ENCODE measurements at places on chromosomes 5 and 9.

GRCh38 chr9:133604214-133604613 lies 5.0 kb downstream of the FAM163B start:
- DNase-seq: no peak

DNA sequence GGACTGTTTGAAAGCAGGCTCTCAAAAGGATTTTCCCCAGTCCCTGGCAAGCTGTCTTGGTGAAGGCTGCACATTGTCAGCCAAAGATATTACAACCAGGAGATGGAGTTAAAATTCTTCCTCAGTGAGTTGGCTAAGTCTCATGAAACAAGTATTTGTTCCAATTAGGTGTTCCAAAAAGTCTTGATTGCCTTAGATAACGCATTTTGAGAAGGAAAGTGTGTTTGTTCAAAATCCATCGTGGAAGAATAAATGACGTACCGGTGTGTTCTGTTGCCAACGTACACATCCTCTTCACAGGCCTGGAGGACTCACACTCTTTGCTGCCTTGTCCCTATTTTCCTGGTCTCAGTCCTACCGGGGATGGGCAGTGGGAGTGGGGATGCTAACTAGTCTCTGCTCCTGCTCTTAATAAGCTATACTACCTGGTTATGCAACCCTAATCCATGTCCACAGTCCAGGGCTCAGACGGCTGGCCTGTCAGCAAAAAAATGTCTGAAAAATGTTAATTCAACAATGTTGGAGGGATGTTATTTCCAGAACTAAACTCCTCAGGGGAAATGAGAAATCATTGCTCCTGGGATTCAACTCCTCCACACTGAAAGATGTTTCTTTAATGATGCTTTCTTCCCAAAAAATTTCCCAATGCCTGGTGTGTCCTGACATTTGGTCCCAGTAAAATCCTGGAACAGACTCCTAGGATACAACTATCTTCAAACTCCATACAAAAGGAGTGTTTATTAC lies 175.3 kb upstream of the KLF9 start:
- DNase-seq: no peak

DNA sequence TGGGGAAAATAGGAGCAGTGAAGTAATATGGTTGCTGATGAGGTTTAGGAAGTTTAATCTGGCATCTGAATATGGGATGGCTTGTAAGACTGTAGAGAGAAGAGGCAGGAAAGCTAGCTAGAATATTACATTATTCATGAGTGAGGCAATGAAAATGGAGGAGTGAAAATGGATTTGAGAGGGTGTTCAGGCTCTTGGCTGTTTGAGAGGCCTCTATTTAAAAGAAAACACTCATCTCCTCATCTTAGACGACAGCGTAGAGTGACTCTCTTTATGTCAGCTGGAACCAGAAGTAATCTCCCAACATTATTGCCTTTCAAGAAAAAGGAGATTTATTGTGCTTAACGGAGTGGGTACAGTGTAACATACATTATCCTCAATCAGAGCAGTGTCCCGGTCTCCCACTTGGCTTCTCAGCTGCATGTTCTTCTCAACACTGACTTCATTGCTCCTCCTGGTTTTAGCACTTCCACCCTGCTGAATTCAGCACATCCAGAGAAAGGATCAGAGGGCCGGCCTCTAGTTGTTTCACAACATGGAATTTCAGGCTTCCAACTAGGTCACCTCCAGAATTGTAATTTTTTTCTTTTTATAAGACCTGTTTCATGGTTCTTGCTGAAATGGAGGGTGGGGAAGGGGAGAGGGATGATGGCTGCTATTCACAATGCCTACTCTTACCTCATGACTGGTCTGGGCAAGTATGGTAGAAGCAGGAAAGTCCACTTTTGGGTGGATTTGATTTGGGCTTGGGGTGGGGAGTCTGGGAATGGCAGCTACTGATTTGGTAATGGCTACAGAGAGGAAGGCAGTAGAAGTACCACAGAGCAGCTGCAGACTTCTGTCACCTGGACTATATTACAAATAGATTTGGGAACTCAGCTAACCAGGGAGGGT lies 52.9 kb upstream of the KIAA1958 start:
- no peak for DNase-seq

- no peak for DNase-seq
These were observed 60.7 kb downstream of the SLC1A1 start for GRCh38 chr9:4550777-4551484.

DNA sequence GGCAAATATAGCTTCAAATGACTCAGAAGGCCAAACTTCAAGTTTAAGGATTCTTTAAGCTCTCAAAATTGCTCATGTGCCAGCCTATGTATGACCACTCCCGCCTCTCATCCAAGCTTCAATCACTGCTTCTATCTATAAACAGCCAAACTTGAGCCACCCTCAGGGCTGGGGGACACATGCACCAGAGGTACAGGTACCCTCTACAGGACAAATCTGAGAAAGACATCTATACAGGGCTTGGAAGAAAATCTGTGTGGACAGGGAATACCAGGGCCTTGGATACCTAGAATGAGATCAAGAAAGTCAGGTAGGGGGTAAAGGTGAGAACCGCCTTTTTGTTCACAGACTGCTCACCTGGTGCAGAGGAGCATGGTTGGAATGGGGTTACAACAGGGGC lies 217.9 kb downstream of the ATPSCKMT start:
- no peak for DNase-seq

DNA sequence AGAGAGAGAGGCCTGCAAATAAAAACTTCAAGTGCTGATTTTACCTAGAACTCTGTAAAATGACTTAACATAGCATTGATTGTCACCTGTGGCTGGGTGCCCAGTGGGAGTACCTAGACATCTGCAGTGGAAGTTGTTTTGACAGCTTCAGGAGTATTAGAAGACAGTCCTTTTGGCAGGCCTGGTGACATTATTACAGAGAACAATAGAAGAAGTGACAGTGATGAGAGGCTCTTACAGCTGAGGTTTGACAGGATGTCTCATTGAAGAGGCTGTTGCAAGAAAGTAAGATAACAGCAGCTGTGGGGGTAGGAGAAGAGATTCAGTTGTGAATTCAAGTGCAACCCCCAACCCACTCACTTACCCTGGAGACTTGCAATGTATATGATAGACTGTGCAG lies 27.9 kb upstream of the MUSK start:
- DNase-seq: no peak

Measured in stimulated activated CD4-positive, alpha-beta T cell treated with anti-CD3 and anti-CD28 coated beads, TNF-alpha, amount 100 ng/mL, for 48 hours (primary cell).